OCI-LY7 (cell line): ENCODE measurements at places on chromosomes 3 and 15.

DNA sequence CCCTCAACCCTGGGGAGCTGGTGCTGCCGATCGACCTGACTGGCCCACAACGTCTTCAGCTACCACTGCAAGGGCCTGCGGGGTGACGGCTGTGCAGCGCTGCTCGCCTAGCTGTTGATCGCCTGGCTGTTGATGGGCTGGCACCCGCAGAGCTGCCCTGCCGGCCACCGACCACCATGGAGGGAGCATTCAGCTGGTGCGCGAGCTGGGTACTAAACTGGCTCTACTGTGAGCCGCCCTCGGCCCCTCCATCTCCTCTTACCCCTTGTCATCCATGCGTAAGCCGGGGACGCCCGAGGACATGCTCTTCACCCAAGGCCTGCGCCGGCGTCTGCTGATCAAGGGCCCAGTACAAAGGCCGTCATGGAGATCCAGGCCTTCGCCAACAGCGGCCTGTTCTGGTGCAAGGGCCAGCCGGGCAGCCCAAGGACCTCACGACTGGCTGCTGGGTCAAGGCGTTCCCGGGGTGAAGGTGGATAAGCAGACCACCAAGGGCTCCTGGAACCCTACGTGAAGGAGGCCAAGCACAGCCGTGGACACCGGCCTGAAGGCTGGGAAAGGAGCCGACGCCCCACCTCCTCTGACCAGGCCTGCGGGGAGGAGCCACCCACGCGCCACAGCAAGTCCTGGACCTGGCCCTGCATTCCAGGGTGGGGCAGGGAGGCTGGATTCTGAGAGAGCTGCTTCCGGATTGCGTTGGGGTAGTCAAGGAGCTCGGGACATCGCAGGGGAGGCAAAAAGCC is 46.9 kb downstream of the SFMBT1 start:
- no peak for DNase-seq

- no peak for DNase-seq
Observed at GRCh38 chr3:126149256-126149902, 31.0 kb downstream of the ALDH1L1 start.

DNA sequence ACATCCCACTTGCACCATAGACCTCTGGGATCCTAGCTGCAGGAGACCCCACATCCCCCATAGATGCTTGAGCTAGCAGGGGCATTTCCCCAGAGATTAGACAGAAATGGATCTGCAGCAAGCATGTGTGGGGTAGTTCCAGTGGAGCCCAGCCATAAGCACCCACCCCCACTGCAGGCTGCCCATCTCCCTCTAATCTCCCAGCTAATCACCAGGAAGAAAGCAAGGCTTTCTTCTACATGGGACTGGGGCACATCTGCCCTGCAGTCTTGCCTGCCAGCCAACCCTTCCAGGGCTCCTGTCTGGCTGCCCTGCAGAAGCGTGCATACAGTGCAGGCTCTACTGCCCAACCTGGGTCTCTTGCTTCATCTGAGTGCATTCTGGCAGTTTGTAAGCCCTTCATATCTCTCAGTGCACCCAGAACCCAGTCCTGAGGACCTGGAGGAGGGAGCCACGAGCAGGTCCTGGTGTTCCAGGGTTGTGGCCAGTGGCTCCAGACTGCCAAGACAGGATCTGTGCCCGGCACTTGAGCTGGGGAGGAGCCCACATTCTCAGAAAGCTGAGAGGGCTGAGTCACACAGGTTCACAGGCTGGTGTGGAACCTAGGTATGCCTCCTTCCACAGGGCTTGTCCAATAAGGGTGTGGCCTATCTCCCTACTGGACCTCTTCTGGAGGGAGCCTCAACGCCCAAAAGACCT is 49.9 kb upstream of the IGSF11 start:
- no peak for DNase-seq

GRCh38 chr15:24823473-24823872 is 131.3 kb upstream of the SNRPN start:
- DNase-seq, result no peak

DNA sequence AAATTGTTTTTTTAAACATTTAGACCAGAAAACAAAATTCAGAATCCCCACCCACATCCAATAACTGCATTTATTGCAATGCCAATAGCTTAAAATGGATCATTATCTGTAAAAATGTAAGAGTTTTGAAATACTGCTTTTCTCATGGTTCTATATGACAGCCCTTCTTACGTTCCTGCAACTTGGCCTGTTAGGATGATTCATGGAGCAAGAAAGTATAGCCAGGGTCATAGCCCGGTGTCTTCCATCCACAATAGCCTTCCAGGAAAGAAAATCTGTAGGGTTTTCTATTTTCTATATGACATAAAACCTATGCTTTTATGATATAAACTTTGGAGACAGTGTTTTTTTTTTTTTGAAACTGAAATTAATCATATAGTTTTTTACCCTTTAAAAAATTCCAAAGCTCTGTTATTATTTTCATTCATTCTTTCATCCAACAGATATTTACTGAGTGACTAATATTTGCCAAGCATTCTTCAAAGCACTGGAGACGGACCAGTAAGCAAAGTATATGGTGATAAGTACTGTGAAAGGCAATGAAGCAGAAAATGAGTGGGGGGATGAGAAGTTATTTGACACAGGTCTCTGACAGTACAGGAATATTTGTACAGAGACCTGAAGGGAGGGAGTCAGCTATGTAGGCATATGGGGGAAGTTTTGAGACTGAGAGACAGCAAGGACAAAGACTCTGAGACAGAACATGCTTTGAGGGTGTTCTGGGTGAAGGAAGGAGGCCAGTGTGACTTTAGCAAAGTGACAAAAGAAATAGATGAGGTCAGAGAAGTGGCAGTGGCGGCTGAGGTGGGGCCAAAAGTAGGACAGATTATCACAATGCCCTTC is 29.0 kb upstream of the SLC2A2 start:
- DNase-seq, result no peak

DNA sequence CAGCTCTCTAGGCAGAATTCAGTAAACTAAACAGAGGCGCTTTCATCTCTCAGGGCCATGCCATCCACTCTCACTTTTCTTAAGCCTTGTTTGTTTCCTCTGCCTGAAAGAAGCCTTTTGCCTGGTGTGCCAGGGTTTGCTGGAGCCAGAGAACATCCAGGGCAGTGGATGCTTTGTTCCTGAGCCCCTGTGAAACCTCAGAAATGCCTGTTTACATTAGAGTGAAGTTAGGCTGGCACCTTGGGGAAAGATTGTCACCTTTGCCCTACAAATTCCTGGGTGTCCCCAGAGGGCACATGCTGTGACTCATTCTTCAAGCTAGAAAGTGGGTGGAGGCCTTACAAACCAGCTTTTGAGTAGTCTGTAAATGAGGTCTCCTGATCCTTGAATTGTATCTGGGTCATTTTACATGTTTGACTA is 10.7 kb upstream of the TRAK1 start:
- DNase-seq, result no peak

- DNase-seq, result no peak
Observed at GRCh38 chr3:57079474-57079831, 19.0 kb downstream of the SPATA12 start.
